Astrocyte (in vitro differentiated cells and primary cell): ENCODE measurements at places on chromosomes 6 and 20.

DNA sequence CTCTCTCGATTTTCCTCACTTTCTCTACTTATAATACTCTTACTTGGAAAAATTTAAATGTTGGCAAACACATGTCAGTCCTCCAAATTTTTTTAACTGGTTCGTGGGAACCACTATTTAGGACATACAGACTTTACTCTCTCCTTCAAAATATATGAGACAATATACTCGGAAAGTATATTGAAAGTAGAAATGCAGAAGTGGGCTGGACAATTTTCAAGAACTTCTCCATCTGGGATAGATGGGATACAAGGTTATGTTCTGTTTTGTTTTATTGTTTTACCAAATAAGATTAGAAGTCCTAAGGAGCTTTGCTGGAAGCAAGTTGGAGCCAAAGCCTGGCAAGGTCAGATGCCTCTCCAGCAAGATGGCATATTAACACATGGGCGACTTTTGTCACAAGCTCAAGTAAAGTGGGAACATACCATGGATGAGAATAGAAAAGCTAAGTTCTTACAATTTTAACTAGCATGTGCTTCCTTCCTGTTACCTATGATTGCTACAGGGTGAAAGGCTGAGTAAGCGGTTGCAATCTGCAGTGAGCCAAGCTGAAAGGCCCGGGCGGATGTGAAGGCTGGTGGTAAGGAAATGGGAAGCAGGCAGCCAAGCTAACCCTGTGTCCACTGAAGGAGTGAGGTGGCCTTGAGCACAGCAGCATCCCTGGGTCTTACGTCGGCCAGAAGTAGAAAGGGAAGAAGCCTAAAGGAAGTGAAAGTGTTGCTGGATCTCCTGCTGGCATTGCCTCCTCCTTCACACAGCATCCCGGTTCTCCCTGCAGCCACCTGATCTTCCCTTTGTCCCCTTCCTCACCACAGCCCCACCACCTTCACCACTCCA lies 7.1 kb downstream of the MAP3K5 start:
- no peak overlapping the region for H3K27ac ChIP-seq
- DNase-seq = peak; percentile 10
- no peaks in the 10 kb centered on the region for H3K27me3 ChIP-seq
- H3K4me3 ChIP-seq = no peak overlapping the region

- no peaks in the 10 kb centered on the region for H3K36me3 ChIP-seq
- H3K27me3 ChIP-seq = no peaks in the 10 kb centered on the region
- peaks cover 6% of the 10 kb centered on the region for H3K4me1 ChIP-seq
- DNase-seq = no peak
- H3K4me3 ChIP-seq = no peak overlapping the region
Measured at GRCh38 chr6:154991207-154991606, 3.9 kb upstream of the TIAM2 start.

DNA sequence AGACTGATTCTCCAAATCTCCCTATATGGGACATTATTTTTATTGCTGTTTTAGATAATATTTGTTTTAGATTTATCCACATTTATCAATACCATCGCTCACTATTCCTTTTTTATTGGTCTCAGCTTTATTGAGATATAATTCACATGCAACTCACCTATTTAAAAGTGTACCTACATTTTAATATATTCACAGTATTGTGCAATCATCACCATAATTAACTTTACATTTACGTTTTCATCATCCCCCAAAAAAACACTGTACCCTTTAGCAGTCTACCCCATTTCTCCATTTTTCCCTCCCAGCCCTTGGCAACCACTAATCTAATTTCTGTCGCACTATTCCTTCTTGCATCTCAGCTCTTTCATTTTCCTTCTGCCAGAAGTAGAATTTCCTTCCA lies 110.8 kb upstream of the HDAC2 start:
- no peak for DNase-seq
- H3K4me1 ChIP-seq = no peaks in the 10 kb centered on the region
- no peaks in the 10 kb centered on the region for H3K27me3 ChIP-seq
- H3K4me3 ChIP-seq = no peak overlapping the region
- H3K27ac ChIP-seq = no peak overlapping the region

DNA sequence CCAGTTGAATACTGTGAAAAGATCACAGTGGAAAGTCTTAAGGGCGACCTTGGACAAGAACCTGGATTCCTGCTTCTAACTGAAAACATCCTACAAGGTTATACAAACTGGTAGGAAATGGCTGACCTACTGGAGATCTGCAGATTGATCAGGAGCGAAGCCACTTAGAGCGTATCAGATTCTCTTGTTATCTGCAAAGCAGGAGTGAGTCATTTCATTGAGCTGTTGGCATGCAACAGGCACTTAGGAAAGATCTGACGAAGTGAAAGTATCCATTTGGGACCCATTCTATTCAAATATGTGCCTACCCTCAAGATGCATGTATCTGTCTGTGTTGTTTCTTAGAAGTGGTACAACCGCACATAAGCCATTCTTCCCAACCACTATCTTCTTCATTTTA lies 131.2 kb upstream of the RIN2 start:
- no peaks in the 10 kb centered on the region for H3K36me3 ChIP-seq
- DNase-seq = no peak
- H3K27me3 ChIP-seq = no peaks in the 10 kb centered on the region
- no peaks in the 10 kb centered on the region for H3K4me1 ChIP-seq

DNA sequence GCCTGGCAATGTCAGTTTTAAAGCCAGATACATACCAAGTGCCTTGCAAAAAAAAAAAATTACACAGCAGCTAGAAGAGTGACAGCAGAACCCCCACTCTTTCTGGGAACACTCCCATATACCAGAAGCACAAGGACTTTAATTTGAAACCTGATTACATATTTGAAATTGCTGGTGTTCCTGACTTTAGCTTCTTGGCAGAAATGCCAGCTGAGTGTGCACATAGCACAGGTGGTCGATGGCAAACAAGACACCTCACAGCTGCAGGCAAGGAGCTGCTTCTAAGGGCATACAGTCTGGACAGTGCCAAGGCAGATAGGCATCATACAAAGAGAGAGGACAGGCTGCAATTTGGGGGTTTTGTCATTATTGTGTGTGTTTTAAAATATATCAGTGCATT lies 150.7 kb upstream of the SGK1 start:
- no peaks in the 10 kb centered on the region for H3K36me3 ChIP-seq
- no peaks in the 10 kb centered on the region for H3K27me3 ChIP-seq
- peaks cover 25% of the 10 kb centered on the region for H3K4me1 ChIP-seq
- no peak overlapping the region for H3K27ac ChIP-seq
- H3K4me3 ChIP-seq = no peak overlapping the region
